ENCODE measurements at places on chromosomes 1 and 21.

GRCh38 chr1:240878631-240879030, 266.7 kb upstream of the GREM2 start:
- DNase-seq = no peak

- DNase-seq = no peak
Measured at GRCh38 chr21:44397431-44398031, 44.1 kb downstream of the TRPM2 start.

- DNase-seq = no peak
Measured at GRCh38 chr21:27690426-27690825, 723.5 kb upstream of the ADAMTS5 start.

DNA sequence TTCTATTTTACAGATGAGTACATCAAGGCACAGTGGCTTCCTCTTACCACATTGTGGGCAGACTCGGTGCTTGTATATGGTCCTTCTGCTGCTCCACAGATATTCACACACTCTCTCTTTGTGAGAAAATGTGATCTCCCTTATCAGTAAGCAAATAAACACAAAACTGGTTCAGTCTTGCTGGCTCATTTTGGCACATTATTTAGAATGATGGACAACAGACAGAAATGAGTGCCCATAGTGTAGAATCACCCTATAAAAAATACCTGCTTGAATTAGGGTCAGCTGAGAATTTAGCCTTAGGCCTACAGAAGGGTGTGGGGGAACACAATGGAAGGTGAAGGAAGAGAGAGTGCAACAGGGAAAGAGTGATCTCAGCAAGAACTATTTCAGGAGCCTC, 423.1 kb downstream of the HLX start:
- DNase-seq = no peak

- DNase-seq = peak; percentile 19
Measured at GRCh38 chr1:169890761-169891538, 2.7 kb downstream of the SCYL3 start.

GRCh38 chr1:167651161-167651693, 21.2 kb downstream of the RCSD1 start:
- no peak for DNase-seq

DNA sequence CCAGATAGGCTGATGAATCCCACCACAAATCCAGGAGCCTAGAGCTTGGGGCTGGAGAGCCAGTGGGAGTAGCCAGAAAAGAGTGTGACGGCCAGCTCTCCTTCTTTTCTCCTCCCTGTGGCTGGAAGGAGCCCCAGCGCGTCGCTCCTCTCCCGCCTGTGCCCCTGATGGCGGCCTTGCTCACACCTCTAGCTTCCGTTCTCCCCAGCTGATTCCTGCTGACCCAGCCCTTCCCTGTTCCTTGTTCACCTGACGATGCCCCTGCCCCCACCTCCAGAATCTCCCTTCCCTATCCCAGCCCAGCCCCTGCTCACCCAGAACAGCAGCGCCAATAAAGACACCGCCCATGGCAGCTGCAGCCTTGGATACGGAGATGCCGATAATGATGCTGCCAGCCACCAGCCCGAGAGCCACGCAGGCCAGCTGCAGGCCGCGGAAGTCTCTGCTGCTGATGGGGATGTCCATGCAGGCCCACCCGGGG, 656 bp downstream of the KNCN start:
- no peak for DNase-seq

GRCh38 chr1:234955107-234955731, 173.4 kb downstream of the TOMM20 start:
- no peak for DNase-seq

DNA sequence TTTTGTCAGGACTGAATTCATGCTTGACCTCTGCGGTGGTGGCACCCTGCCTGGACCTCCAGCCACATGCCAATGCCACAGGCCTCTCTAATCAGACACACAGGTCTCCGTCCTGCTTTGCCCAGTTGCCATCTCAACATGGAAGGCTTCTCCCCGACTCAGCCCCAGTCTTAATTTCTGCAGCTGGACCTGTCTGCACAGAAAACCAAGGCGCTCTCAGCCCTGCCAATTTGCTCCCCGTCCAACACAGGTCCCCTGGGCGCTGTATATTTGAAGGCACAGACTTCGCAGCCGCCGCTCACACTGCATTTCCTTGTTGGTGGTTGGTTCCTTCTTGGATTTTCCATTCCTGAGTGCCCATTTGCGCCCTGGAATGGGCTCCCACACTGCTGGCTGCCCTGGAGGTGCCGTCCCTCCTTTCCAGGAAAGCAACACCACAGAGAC, 28.0 kb upstream of the PLEKHG5 start:
- DNase-seq = no peak

GRCh38 chr1:234899041-234899729, 229.5 kb downstream of the TOMM20 start:
- no peak for DNase-seq

- no peak for DNase-seq
Measured at GRCh38 chr1:95742591-95743089, 508.6 kb downstream of the RWDD3 start.

DNA sequence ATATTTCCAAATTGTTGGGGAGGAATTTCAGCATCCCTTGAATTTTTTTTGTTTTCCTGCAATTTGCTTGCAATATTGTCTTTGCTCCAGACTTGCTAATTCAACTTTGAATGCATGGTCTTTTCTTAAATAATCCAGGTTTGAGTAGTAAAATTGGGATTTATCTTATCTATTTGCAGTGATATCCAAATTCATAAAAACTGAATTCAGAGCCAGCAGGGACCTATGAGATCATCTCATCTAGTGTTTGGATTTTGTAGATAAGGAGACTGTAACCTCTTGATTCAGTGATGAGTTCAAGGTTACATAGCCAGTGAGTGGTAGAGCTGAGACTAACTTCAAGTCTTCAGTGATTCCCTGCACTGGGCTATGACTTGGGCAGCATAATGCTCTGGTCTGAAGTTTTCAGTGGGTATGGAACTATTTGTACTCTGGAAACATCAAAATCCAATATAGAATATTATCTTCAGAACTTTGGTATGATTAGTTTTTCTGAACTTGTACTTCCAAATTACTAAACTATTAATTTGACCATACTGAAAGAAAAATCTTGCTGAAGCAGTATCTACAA, 109.4 kb downstream of the DISP1 start:
- no peak for DNase-seq

- peak; percentile 30 for DNase-seq
Measured at GRCh38 chr1:153261281-153262069, 2.0 kb downstream of the LORICRIN start.

DNA sequence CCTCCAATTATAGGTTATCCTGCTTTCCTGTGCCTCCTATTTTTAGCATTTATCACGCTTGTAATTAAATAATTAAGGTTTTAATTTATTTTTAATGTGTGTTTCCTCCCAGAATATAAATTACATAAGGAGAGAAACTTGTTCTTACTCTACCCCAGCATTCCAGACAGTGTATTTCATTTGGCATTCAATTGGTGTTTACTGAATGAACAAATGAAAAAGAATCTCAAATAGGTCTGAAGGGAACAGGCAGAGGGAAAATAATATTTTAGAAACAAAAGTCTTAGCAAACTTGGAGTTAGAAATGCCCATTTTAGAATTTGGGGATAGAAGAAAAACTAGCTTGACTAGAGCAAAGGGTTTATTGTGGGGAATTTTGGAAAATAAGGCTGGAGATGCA, 9.9 kb upstream of the RSRP1 start:
- no peak for DNase-seq

DNA sequence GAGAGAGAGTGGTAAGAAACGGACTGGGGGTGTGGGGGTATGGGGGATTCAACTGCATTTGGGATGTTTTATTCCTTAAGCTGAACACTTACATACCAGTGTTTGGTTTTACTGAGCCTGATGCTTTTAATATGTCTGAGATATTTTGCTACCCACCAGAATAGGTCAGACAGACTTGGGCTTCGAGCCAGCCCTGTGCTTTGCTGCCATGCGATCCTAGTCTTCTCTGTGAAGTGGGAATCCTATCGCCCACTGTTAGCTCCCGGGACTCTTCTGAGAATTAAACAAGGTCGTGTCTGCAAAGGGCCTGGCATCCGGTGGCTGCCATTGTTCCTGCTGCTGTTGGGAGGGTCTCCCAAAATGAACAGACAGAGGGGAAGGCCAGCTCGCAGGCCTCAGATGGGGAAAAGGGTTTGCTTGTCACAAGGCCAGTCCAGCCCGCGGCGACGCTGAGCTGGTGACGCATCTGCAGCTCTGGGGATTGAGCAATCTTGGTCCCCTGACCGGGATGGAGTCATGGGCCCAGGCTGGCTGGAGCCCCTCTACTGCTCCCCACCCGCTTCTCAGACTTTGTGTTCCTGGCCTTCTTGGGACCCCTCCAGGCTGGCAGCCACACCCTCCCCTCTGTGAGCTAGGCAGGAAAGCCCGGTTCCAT, 26.9 kb upstream of the ECE1 start:
- DNase-seq = no peak

- peak; percentile 81 for DNase-seq
Measured at GRCh38 chr1:153510984-153511410, 24.8 kb downstream of the S100A6 start.

DNA sequence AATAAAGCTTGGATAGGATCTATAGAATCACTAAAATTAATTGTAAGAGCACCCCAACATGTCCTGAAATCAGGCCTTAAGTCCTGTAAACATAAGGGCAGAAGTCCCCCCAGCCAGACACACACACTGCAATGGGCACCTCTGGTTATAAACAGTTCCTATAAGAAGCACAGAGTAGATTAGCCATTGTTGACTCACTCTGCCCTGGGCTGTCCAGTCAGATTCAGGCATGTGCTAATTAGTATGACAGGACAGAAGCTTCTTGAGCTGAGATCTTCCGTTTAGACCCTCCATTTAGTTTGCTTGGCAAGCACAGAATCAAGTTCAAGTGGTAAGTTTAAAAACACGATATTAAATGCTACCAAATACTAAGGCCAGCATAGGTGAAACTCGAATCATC, 11.8 kb upstream of the DENND1B start:
- no peak for DNase-seq

GRCh38 chr1:54940042-54940441, 40.4 kb upstream of the TMEM61 start:
- DNase-seq = no peak

- no peak for DNase-seq
Measured at GRCh38 chr1:47751193-47751592, 246.0 kb downstream of the TRABD2B start.

- no peak for DNase-seq
Measured at GRCh38 chr1:22861764-22862440, 110.8 kb downstream of the LACTBL1 start.

GRCh38 chr1:207318072-207318619, 3.3 kb upstream of the CD55 start:
- no peak for DNase-seq

- peak; percentile 59 for DNase-seq
Measured at GRCh38 chr1:27632387-27633297, 2.3 kb downstream of the FGR start.

GRCh38 chr1:158283965-158284364, 5.8 kb upstream of the CD1C start:
- DNase-seq = no peak

DNA sequence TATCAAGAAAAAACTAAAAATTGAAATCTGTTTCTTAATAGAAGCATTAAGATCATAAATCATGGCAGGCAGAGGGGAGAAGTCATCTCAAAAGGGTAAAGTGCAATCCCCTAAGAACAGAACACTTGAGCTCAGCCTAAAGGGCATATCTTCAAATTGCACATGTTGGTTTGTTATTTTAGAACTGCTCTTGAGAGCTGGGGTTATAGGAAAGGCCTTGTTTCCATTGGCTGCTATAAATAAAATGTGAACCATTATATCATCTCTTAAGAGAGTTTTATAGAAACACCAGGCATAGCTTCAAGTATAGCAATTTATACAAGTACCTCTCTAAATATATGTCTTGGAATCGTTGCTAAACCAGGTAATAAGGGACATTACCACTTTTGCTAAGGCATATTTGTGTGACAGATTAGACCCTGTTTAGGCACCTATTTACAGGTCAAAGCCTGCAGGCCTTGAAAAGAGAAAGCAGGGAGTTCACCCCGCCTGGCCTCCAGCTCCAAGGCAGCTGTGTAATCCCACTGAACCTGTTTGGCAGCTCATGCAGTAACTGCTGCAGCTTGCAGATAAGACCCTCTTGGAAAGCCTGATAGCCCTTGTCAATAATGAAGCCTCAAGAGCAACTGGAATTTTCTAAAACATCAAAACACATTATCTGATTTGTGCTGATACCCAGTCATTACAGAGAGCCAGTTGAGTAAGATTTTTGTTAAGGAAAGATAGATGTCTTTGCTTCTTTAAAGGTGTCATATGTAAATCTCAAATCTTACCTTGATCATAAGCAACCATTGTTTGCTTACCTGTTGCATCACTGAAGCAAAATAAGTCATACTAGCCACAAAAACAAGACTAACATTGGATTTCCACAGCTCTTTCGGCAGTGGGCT, 24.2 kb upstream of the SYDE2 start:
- DNase-seq = no peak

GRCh38 chr21:43767984-43768867, 7.9 kb downstream of the CSTB start:
- DNase-seq = no peak

DNA sequence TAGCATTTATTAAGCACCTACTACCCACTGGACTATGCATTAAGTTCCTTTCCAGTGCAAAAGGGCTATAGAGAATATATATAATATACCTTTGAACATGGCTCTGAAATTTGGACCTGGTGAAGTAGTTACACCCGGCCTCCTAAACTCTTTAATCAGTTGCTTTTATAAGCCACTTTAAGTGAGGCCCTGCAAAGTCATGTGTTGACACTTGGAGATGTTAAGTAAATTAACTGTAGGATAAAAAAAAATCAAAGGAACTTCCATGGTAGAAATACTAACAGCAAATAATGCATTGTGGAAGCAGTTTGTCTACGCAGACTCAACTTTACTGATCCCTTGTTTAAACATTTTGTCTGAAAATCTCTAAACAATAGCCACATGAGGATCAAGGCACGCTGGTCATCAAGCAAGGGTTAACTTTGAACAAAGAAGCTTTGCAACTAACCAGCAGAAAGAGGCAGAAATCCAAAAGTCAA, 283.9 kb downstream of the VAV3 start:
- no peak for DNase-seq

DNA sequence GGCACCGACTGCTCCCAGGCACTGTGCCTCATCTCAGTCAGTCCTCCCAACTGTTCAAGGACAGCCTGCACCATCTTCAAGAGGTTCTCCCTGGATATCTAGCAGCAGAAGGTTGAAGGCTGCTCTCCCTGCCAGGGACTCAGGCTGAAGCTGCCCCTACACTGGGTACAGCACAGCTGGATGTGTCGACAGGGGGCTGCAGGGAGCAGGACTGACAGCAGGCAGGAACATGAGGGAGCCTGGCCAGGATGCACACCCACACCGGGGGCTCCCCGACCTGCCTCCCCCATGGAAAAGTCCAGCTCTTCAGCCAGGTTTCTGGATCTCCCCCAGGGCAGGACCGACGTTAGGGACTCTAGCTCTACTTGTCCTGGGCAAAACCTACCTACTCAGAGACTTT, 20.5 kb downstream of the SETD4 start:
- DNase-seq = no peak

- no peak for DNase-seq
Measured at GRCh38 chr1:223802032-223802431, 43.7 kb downstream of the TP53BP2 start.

Measured in activated naive CD4-positive, alpha-beta T cell treated with anti-CD3 and anti-CD28 coated beads, Interleukin-2, amount 50 U/mL, for 16 hours (primary cell).